ENCODE measurements at places on chromosomes 6 and 20.

DNA sequence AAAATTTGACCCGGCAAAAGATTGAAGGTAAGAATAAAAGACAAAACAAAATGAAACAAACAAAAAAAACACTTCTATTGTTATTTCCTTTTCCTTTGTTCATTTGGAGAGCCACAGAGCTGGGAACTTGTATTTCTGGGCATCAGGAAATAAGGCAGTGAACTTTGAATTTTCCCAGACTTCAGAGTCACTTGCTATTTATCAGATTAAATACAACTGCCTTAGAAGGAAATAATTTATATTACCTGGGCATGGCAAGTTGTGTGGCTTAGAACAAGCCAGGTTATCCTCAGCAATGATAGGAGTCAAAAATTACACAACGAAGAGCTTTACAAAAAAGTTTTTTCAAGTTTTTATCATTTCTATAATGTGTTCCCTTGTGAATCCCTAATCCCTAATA, 20.2 kb upstream of the MRAP2 start:
- DNase-seq: no peak

DNA sequence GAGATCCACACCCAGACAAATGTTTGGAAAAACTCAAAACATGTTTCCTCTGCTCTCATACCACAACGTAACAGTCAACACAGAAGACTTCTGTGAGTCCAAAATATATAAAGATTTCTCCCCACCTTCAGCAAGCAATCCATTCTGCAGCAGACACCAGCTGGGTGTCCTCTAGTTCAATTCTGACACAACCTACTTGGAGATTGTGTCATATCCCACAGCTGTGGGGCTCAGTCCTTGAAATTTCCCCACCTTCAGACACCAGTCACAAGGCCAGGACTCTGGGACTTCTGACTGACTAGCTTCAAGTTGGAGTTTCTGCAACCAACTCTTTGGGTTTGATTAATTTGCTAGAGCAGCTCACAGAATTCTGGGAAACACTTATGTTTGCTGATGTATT, 244.8 kb upstream of the CDYL start:
- no peak for DNase-seq

DNA sequence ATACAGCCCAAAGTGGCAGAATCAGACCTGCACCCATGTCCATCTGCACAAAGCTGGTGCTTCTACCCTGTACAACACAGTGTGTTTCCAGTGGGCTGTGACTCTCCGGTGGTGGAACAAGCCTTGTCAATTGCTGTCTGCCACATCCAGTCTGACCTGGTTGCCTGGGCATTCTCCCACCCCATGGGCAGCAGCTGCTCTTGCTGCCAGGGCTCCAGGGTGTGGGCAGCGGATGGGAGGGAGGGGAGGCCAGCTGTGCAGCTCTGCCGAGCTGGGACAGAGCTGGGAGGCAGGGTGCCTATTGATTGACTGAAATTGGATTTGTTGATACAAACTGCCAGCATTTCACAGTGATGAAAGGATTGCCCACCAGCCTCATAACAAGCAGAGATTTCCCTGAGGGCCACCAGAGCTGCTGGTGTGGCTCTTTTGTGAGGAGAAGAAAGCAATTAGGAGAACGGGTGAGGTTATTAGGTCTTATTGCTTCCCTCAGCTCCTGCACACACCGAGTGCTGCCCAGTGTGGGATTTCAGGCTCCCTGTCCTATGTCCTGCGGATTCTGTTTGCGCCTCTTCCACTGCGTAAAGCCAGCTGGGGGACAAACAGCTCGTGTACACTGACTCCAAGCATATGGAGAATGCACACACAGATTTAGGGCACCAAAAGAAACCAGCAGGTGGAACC, 150.8 kb downstream of the NRN1 start:
- no peak for DNase-seq

DNA sequence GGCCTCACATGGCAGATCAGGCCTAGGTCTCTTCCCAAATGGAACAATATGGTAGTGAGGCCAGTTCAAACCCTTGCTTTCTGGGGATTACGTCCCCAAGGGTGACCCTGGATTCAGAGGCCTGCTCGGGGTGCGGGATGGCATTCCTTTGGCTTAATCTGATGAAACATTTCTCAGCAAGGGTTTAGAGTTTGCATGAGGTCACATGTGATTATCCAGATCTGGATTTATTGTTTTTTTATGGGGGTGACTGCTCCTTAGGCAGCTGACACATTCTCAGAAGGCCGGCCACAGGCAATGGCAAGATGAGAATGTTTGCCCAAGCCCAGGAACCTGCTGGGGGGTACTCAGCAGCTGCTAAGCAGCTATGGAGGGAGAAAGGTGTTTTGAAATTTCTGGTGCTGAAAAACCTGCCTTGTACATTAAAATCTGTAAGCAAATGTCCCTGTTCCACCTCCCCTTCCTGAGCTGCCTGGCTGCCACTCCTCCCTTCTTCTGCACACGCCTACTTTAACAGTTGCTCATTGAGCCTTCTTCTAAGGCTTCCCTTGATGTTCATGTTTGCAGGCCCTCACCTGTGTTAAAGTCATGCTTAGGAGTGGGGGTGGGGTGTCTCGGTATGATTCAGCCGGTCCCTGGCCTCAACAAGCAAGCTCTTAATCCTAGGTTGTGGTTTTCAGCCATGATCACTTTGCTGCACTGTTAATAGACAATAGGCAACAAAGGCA, 37.9 kb upstream of the FUCA2 start:
- no peak for DNase-seq

GRCh38 chr20:48717095-48717672, 110.6 kb downstream of the PREX1 start:
- DNase-seq: no peak

DNA sequence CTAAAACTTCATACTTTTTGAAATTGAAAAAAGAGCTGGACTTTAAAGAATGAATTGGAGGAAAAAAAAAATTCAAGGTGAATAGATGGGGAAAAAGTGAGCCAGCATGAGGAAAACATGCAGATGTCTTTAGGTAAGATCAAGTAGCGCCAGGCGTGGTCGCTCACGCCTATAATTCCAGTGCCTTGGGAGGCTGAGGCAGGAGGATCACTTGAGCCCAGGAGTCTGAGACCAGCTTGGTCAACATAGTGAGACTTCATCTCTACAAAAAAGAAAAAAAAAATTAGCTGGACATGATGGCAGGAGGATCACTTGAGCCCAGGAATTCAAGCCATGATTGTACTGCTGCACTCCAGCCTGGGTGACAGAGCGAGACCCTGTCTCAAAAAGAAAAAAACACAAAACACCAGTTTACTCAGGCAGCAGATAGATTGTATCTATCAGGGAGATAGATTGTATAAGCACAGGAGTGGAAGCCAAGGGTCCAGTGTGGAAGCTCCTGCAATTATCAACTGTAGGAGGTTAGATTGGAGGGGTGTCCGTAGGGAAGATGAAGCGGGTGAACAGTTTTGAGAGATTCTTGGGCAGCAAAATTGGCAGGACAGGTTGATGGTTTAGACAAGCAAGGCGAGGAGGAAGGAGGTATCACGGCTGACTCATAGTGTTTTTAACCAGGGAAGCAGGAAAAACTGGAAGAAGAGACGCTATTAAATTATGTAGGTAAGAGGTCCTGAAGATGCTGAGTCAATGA, 97.6 kb upstream of the ZNF217 start:
- no peak for DNase-seq

- DNase-seq: no peak
Measured at GRCh38 chr6:99289701-99290100, 59.8 kb downstream of the FAXC start.

- DNase-seq: no peak
Measured at GRCh38 chr6:89260310-89260709, 43.2 kb upstream of the GABRR1 start.

GRCh38 chr6:40755046-40755681, 168.0 kb upstream of the LRFN2 start:
- no peak for DNase-seq

- no peak for DNase-seq
Measured at GRCh38 chr6:5866547-5867051, 140.1 kb downstream of the NRN1 start.

DNA sequence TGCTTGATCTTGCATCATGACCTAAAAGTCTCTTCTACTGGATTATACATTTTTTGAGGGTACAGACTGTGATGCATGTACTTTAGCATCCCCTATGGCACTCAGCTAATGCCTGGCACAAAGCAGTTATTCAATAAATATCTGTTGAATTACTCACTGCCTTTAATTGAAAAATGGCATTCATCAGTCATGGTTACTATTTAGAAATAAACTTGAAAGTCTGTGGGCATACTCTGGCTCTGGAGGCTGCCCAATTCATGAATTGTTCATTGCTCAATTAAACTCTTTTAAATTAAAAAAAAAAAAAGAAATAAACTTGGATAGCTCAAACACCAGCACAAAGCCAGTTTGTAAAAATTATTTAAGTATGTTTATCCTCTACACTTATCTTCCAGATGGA, 40.0 kb downstream of the HEBP2 start:
- no peak for DNase-seq
